ENCODE measurements at places on chromosomes 11 and 22.

GRCh38 chr22:35622191-35622913 lies 5.2 kb upstream of the MB start:
- no peak for DNase-seq

DNA sequence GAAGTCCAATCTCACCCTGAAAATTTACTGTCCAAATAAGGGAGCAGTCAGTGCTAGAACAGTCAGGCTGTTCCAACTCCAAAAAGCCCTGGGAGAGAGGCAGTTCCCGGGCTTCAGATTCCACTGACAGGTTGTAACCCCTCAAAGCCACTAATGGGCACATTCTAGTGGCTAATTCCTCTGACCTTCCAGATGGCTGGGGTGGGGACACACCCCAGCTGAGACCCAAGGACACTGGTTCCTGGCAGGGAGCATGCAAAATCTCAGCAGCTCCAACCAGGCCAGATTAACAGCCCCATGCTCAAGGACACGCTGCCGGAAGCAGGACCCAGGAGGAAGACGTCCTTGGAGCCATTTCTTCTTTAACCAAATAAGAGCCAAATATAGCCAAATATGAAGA lies 92.7 kb downstream of the RPL27A start:
- no peak for DNase-seq

DNA sequence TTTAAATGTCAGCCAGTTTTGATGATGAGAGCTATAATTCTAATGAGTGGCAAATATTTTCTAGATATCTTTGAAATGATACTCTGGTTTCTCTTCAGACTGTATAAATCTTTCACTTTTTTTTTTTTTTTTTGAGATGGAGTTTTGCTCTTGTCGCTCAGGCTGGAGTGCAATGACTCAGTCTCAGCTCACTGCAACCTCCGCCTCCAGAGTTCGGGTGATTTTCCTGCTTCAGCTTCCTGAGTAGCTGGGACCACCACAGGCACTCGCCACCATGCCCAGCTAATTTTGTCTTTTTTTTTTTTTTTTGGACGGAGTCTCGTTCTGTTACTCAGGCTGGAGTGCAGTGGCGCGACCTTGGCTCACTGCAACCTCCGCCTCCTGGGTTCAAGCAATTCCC lies 113.6 kb downstream of the TEAD1 start:
- no peak for DNase-seq

DNA sequence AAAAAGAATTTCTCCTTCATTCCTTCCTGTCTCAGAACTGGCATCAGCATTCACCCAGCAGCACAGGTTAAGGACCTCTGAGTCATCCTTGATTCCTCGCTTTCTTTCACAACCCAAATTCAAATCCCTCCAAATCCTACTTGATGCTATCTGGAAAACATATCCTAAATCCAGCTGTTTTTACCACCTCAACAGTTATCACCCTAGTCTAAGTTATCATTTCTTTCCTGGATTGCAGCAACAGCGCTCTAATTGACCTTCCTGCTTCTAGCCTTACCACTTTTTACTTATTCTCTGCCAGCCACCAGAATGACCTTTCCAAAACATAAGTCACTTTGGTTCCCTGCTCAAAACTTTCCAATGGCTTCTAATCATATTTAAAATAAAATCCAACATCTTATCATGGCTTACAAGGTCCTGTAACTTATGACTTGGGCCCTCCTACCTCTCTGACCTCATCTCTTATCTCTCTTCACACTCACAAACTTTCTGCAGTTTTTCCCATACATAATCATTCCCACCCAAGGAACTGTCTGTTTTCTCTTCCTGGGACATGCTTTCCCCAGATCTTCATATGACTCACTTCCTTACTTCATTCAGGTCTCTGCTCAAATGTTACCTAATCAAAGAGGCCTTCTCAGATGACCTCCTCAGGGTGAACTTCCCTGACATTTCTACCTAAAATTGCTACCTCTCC lies 119.4 kb downstream of the TTC28 start:
- peak; percentile 9 for DNase-seq

DNA sequence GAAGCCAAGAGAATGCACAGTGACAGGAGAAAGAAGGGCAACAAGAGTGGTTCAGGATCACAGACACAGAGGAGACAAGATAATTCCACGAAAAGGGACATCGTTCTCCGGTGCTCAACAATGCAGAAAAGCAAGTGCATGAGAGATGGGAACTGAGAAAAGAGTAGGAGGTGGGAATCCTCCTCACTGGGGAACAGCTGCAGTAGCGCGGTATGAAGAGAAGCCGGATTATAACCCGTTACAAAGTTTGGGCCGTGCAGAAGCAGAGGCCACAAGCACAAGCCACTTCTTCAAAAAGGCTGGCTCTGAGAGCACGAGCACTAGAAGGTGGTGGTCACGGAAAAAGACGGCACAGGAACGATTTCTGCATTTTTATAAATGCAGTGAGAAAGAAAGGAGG lies 114.2 kb upstream of the BID start:
- DNase-seq, result no peak

GRCh38 chr11:134503100-134503499 lies 91.1 kb upstream of the B3GAT1 start:
- no peak for DNase-seq
